ENCODE measurements at places on chromosomes 11 and 22.

- no peak for DNase-seq
These were observed 94.8 kb upstream of the PHOX2A start for GRCh38 chr11:72338741-72339140.

DNA sequence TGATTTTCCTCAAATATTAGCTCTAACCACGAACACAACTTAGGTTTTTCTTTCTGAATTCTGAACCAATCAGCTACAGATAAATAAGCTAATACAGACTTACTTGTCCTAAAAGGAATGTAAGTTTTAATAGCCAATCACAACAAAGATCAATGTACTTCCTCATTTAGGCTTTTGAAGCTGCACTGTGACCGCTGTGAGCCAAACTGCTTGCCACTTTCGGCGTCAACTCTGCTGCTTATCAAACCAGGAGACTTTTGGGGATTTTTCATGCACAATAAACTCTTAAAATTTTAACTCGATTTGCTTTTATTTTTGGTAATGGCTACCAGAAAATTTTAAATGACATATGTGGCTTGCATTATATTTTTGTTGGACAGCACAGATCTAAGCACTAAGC lies 92.5 kb downstream of the TMPRSS5 start:
- no peak for DNase-seq

- no peak for DNase-seq
These were observed 21.3 kb downstream of the PIWIL4 start for GRCh38 chr11:94588366-94588942.

- DNase-seq = no peak
These were observed 45.3 kb upstream of the NECTIN1 start for GRCh38 chr11:119774172-119774763.

- no peak for DNase-seq
These were observed 27.9 kb downstream of the CABIN1 start for GRCh38 chr22:24039046-24039445.

- peak; percentile 72 for DNase-seq
These were observed 27.3 kb downstream of the ARHGEF17 start for GRCh38 chr11:73335204-73335923.

DNA sequence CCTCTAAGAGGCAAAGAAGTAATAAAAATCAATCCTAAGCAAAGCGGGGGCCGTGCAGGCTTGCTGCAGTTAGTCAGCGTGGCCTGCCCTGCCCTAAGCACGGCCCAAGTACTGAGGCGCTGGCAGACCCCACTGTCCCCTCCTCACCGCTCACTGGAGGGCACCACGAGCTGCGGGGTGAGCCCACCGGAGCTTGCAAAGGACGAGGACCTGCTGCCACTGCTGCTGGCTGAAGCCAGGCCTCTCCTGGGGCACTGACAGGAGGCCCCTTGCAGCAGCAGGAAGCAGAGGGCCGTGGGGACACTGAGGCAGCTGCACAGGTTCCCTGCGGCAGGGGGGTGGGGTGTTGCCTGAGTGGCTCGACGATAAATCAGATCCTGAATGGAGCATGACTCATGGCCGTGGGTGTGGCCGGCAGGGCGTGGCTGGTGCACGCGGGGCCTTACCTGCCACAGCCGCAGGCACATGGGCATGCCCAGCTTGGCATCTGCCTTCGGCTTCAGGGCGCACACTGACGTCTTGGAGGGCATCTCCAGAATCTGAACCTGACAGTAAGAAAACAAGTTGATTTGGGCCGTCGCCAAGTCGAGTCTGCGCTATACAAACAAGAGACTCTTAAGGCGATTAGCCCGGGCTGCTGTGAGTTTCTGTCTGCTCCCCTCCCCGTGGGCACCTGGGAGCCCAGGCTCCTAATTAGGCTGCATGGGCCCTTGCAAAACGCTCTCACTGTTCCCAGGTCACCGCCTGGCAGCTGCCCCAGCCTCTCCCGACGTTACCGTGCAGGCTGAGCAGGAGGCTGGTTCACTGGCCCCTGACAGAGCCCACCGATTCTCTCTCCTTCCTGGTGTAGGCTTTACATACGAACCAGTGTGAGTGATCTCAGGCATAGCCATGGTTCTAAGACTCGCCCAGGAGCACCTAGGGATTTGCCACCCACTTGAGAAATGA lies 45.9 kb downstream of the TBX1 start:
- DNase-seq = no peak

DNA sequence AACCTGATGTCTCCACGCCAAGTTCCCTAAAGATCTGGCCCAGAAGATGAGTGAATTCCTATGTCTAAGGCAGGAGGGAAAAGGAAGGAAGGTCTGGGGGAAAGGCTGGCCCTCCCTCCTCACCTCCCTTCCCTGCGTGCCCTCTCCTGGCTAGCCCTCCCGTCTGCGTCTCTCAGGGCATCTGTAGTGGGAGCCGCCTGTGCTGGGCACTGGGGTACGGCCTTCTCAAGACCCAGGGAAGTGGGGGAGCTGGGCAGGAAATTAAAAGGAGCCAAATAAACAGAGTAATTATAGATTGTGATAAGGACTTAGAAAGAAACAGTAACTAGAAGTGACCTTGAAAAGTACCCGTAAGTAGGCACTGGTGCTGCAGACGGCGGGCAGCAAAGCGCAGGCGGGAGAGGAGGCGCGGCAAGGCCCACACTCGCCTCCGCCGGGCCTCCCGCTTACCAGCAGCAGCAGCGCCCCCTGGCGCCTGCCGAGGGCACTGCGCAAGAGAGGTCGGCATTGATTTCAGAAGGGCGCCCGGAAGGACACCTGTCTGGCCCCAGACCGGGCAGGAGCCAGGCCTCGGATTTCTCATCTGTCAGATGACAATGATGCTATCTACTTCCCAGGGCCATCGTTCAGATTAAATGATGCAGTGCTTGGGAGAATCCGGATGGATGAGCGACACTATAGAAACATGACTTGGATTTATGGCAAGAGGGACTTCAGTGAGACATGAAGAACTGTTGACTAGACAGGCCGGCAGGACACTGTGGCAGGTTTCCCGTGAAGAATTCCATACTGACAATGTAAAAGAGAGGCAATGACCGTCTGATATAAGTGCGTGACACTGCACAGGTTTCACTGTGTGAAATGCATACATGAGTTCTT lies 7.3 kb downstream of the KCNJ1 start:
- peak; percentile 67 for DNase-seq

Data from activated naive CD4-positive, alpha-beta T cell (primary cell).